ENCODE measurements at places on chromosomes 7 and 10.

DNA sequence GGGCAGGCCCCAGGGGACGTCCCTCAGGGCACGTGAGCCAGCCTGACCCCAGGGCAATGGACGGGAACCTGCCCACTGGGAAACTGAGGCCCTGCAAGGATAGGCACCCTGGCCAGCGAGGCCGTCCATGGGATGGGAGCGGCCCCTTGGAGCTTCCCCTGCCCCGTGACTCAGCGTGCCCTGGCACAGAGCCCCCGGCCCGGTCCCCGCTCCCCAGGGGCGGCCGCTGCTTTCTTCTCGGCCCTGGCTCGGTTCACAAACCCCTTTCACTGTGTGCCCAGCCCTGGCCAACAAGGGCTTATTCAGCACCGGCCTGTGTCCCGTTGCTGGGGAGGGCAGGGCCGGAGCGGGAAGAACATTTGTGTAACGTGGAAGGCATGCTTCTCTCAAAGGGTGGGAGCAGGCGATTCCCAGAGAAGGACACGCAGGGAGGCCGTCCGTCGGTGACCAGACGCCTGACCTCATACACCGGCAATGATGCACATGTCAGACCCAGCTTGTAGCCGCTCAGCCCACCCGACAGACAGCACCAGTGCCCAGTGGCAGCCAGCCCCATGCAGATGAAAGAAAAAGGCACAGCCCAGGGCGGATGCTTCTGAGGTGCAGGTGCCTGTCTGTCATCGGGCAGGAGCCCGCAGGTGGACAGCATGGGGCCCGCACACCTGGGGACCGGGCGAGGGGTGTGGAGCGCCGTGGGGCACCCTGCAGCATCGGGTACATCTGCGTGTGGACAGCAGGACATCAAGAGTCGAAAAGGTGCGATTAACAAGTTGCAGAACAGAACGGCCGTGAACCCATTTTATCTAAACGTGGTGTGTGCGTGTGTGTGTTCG lies 94.5 kb downstream of the PDGFA start:
- peak; percentile 78 for DNase-seq

DNA sequence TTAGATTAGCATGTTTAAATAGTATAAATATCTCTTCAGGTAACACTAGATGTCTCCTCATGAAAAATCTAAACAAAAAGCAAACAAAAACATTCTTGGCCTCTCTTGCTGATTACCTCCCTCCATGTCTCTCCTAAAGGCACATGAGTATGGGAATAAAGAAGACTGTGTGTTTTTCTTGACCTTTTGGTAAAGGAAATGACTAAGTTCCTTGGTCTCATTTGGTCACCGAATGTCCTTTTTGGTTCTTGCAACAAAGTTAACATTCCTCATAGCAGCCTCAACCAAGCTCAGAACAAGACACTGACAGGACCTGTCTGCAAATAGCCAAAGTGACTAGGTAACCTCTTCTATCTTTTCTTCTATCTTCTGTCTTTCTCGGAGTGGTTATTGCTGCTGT lies 35.5 kb downstream of the POM121L12 start:
- no peak for DNase-seq

- DNase-seq: no peak
Observed at GRCh38 chr10:101111547-101111946, 19.6 kb upstream of the TLX1 start.

DNA sequence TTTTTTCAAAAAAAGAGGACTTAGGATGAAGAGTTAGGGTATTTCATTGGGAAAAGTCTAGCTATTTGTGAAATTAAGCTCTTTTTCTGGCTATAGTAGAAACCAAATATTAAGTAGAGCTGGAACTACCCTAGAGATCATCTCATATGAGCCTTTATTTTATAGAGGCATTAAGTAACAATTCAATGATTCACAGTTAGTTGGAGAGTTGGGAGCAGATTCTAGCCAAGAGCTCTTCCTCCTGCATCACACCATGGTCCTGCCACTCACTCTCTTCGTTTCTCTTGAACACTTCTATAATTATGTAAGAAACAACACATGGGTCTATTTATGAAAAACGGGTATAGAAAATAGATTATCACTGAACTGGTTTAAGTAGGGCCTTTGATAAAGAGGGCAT lies 76.1 kb upstream of the ANK3 start:
- no peak for DNase-seq

DNA sequence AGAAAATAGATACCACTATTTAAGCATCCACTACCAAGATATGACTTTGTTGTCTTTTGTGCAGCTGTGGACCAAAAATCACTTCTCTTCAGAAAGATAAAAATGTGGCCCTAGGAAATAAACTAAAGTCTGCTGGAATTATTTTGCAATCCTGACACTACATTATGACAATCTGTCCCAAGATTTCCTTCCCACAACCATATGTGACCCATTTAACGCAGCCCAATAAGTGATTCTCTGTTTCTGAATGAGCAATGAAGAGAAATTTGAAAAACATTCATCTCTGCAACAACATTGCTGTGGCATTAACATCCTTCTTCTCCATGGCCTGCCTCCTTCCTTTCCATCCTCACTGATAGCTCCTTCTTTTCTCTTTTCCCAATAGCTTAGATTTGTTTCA lies 212.0 kb downstream of the TSPAN12 start:
- DNase-seq: no peak

DNA sequence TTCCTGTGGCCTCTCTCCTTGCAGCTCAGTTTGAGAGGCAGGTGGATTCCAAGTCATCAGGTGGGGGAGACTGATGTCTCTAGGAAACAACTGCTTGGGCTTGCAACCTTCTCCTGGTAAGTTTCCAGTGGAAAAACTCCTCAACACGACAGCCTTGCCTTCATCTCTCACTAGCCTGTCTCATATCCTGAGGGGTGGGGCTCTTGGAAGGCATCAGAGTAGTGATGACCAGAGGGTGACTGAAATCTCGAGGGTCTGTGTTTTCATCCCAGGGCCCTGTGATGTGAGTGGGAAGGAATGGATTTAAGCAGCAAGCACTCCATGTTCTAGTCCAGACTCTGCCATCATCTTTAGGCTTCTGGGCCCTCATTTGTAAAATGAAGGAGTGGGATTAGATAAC lies 107.0 kb downstream of the NRP1 start:
- DNase-seq: no peak

- no peak for DNase-seq
Observed at GRCh38 chr7:125059861-125060456, 130.3 kb upstream of the POT1 start.

DNA sequence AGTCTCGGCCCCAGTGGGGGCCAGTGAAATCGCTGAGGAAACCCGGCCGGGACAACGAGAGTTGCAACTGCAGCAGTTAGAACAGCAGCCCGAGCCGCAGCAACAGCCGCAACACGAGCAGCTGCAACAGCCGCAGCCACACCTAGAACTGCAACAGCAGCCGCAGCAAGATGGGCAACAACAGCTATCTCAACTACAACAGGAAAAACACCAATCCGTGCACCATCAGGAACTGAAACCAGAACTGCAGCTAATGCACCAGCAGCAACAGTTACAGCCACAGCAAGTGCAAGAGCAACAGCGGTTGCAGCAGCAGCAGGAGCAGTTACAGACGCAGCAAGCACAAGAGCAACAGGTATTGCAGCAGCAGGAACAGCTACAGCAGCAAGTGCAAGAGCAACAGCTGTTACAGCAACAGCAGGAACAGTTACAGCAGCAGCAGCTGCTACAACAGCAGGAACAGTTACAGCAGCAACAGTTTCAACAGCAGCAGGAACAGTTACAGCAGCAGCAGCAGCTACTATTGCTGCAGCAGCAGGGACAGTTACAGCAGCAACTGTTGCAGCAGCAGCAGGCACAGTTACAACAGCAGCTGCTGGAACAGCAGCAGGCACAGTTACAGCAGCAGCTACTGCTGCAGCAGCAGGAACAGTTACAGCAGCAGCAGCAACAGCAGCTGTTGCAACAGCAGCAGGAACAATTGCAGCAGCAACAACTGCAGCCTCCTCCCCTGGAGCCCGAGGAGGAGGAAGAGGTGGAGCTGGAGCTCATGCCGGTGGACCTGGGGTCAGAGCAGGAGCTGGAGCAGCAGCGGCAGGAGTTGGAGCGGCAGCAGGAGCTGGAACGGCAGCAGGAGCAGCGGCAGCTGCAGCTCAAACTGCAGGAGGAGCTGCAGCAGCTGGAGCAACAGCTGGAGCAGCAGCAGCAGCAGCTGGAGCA lies 6.1 kb downstream of the ZNF853 start:
- DNase-seq: no peak

DNA sequence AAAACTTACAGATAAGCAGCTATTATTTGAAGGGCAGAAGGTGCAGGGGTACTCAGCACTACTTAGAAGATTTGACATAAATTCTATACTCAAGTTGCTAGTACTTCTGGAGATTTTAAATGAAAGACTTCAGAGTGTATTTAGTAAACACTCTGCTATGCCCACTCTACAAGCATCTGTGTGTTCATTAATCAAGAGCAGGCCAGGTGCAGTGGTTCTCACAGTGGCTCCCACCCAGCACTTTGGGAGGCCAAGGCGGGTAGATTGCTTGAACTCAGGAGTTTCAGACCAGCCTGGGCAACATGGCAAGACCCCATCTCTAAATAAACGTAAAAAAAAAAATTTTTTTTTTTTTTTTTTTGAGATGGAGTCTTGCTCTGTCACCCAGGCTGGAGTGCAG lies 38.9 kb upstream of the TOMM7 start:
- DNase-seq: no peak

DNA sequence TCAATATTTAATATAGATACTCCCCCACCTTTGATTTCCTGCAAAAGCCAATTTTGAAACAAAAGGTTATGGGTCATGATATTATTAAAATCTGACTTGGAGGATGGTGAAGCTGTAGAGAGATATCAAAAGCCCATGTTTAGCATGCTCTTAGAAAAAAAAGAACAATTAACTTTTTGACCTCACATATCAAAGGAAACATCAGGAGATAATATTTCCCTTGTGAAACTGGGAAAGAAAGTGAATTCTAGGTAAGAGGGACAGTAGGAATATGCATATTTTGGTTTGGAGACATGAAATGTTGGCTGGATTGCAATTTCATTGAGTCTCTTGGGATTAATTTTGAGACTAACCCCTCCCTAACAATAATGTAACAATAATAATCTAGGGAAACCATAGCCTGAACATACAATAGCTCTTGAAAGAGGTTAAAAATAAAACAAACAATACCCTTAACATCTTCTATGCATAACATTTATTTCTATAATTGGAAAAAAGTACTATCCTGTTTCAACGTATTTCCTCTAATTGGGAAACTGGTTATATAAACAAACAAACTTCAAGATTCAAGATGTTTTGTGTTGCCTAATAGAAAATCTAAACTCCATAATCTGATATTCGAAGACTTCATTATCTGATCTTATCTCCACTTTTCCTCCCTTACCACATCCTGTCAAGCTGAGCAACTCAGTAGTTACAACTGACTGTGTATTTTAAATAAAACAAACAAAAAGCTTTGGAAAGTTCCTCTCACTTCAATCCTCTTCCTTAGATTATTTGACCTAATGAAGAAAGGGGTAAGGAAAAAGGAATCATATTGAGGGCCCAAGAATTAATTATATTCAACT lies 14.8 kb downstream of the TMEM26 start:
- no peak for DNase-seq

All from hypothalamus (tissue), 51 donors.